ENCODE measurements at places on chromosomes 12 and 14.
A peak's percentile ranks its signal among the peaks of the same experiment; 100 is the strongest.

DNA sequence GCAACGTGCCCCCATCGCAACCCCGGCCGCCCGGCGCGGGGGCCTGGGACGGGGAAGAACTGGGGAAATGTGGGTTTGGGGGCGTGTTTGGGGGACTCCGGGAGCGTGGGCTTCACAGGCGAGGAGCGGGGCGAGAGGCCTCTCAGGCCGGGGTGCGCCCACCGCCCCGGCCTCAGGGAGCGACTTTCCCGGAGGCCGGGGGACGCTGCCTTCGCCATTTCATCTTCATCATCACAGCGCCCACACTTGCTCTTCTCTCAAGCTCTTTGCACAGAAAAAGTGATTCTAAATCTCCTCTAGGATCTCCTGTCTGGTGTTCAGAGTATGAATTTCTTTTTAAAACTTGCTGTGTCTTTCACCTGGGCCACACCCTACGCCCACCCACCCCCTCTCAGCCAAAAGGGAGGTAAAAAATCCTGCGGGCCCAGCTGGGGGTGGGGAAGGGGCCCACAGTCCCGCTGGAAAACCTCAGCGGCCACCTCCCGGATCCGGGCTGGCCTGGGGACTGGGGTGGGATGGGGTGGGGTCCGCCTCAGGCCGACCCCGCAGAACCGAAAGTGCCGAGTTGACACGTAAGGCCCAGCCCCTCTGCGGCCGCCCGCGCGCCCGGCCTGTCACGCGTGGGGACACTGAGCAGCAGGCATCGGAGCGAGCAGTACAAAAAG lies 7.4 kb downstream of the CDKN1B start:
- no peak for DNase-seq

DNA sequence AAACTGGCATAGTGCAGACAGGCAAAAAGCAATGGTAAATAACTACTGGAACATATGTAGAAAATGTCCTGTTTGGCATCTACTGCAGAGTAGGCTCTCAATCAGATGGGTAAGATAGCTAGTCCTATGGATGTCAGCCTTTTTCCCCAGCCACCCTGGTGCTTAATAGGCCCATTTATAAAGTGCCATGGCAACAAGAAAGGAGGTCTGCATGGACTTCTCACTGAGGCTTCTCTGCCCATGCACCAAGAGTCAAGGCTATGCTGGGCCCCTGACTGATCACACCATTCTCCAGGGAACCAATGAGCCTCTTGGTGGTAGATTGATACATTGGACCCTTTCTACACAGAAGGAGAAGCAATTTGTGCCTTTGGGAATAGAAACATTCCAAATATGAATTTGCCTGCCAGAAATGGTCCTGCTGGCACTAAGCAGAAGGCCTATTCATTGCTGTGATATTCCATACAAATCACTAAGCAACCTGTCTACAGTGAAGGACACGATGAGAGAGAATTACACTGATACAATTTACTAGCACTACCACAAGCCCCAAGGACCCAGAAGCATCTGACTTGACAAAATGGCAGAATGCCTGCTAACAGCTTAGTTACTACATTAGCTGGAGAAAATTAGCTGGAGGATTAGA lies 43.8 kb downstream of the RESF1 start:
- DNase-seq = no peak

DNA sequence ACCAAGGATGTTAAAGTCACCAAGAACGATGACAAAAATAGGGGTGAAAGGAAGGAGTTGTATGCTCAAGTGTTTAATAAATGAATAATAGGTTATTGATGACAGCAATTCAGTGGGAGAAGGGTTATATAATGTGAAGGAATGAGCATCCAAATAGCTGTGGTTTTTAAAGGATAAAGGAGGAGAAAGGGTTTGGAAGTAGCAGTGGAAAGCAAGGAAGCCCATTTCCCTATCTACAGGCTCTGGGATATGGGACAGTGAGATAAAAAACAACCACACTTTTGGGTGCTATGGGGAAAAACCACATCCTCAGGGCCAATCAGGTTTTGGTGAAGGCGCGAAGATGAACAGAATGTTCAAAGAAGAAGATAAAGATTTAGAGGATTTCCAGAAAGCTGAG lies 258.6 kb downstream of the ZFP36L1 start:
- DNase-seq = no peak

GRCh38 chr12:118880720-118881493 lies 100.4 kb upstream of the SRRM4 start:
- no peak for DNase-seq

DNA sequence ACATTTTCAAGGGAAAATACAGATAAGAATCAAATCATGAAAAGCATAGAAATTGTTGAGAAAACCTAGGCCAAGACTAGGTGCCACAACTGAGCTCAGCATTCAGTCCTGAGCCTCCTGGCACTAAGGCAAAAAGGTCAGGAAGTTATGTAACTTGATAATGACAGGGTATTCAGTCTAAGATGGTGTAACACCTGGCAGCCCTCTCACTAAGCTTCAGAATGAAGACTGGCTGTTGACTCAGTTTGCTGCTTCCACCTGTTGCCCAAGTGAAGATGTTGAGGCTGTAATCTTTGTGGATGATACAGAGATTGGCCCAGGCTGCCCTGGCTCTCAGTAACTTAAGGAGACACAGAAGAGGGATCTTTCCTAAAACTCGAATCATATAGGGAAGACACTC lies 19.6 kb downstream of the PROX2 start:
- no peak for DNase-seq

DNA sequence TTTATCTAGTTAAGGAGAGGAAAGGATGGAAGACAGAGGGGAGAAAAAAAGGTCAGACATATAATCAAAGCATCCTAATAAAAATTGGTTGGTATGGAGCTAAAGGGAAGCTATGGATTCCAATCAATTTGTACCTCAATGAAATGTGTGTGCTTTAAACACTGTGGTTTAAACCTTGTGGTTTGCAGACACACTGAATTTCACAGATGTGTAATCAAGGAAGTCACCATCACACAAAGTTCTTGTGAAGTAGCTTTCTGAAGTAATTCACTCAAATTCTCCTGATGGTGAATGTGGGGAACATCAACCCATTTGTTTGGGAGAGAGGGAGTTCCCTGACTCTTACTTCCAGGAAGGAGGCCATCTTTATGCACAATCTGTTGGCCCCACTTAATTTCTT lies 243.3 kb upstream of the KRR1 start:
- no peak for DNase-seq

DNA sequence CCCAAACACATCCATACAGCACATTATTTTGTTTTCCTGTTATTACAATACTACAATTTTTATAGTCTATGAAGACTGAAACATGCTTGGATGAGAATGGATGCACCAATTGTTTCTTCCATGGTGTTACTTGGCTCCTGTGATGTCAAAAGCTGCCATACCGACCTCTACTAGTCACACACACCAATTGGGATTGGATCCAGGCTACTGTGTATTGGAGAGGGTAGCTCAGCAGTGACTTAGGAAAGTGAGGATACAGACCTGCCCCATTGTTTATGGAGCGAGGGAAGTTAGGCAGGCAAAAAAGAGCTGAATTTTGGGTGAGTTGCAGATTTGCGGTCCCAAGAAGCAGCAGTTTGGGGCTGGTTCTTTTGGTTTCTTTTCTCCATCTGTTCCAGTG lies 30.8 kb upstream of the AKAP6 start:
- DNase-seq = no peak

- no peak for DNase-seq
Measured at GRCh38 chr12:48779869-48780268, 9.0 kb downstream of the ADCY6 start.

DNA sequence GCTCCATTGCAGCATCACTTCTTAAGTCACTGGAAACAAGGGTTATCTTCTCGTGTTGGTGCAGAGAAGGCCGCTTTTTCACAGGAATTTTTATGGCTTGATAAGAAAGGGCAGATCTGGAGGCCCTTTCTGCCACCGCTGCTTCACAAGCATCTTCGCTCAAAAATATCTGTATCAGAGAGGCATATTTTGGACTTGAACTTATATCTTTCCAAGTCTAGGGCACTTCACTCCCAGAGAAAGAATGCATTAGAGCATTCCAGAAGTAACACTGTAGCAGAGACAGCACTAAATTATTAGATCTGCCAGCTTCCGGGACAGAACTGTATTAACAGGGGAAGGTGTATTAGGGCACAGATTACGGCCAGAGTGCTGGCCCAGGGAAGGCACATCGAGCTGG lies 151.7 kb upstream of the AMIGO2 start:
- no peak for DNase-seq

GRCh38 chr12:39619316-39619659 lies 315 bp downstream of the ABCD2 start:
- peak; percentile 14 for DNase-seq

- DNase-seq = no peak
Measured at GRCh38 chr12:79522257-79522988, 168.3 kb downstream of the PAWR start.

- no peak for DNase-seq
Measured at GRCh38 chr14:30885840-30886740, 11.7 kb downstream of the COCH start.

GRCh38 chr12:66612090-66612775 lies 66.6 kb downstream of the GRIP1 start:
- DNase-seq = no peak

- no peak for DNase-seq
Measured at GRCh38 chr12:124126950-124127655, 154.1 kb downstream of the ZNF664 start.

GRCh38 chr12:84627593-84627992 lies 285.0 kb downstream of the SLC6A15 start:
- DNase-seq = no peak

DNA sequence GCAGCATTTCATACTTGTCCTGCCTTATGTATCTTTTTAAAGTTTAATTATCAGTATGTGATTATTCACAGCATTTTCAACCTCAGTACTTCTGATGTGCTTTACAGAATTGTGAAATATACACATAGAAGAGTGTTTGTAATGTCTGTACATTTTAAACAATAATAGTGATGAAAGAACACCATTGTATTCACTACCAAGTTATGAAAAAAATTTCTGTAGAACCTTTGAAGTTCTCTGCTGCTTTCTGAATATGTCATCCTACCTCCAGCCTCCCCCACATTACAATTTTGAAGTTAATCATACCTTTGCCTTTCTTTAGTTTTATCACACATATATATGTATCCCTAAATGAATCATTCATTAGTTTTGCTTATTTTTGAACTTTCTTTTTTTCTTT lies 24.8 kb downstream of the FRMD6 start:
- no peak for DNase-seq

GRCh38 chr12:108702595-108703320 lies 28.6 kb downstream of the CORO1C start:
- DNase-seq = no peak

DNA sequence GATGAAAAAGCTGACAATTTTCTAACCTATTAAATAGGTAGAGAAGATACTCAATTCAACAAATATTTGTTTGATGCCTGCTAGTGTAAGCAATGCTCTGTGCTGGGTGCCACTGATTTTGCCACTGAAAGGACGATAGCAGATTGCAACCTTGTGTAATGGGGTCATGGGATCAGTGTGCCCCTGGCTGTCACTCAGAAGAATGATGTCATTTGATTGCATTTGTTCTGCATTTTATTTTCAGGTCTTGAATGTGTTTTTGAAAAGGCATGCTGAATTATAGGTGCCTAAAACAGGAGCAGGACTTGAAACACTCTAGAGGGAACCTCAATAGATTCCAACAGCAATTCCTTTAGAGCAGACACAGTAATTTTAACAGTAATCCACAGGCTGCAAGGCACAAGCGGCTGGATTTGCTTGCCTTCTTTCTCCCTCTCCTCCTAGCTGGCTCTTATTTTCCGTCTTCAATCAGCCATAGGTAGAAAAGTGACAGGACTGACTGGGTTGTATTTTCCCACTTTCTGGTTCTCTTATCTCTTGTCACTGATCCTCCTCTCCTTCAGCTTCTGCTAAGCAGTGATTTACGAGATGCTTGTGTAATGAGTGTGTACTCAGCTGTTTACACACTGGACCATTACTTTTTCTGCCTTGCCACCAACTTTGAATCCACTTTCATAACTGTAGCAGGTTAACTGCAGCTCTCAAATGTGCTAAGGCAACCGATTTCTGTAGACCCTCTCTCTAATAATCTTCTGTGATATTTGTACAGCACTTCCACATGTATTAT lies 4.1 kb downstream of the PLXNC1 start:
- DNase-seq = no peak

- DNase-seq = no peak
Measured at GRCh38 chr12:70319605-70320004, 46.5 kb upstream of the KCNMB4 start.

GRCh38 chr12:30630076-30630978 lies 65.3 kb downstream of the IPO8 start:
- DNase-seq = no peak

- DNase-seq = no peak
Measured at GRCh38 chr14:64671591-64671990, 32.6 kb upstream of the PLEKHG3 start.

DNA sequence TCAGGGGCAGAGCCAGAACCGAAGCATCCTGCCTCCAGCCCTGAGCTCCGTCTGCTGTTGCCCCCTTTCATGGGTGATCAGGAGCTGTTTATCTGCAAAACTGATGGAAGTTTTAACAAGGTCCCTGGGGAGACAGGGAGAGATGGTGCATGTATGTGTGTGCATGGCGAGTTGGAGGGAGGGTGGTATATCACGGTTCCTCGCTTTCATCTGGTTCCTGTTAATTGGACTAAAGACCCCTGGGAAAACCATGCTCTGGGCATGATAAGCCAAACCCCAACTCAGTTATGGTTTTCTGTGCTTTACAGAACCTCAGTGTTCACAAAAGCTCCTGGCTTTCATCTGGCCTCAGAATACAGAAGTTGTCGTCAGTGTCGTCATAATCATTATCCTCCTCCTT lies 133.6 kb downstream of the KSR2 start:
- DNase-seq = no peak

- DNase-seq = no peak
Measured at GRCh38 chr12:89461190-89461589, 63.4 kb downstream of the GALNT4 start.

- DNase-seq = no peak
Measured at GRCh38 chr12:96244826-96245225, 50.7 kb downstream of the ELK3 start.

DNA sequence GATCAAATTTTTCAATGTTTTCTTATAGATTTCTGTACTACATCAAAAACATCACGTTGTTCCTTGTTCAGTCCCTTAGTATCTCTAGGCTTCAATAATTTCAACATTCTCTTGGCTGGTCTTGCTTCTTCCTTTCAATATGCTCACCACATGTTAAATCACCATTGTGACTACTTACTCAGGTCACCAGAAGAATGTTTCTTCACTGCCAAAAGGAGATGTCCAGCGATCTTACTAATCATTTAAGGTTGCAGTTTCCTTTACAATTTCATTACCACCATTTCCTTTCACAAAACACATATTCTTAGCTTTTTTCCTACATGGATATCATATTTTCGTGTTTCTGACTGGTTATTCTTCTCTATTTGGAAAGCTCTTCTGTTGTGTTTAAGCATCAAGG lies 363.8 kb downstream of the NAV3 start:
- DNase-seq = no peak

- DNase-seq = no peak
Measured at GRCh38 chr12:10388624-10389413, 1.0 kb downstream of the KLRK1 start.

DNA sequence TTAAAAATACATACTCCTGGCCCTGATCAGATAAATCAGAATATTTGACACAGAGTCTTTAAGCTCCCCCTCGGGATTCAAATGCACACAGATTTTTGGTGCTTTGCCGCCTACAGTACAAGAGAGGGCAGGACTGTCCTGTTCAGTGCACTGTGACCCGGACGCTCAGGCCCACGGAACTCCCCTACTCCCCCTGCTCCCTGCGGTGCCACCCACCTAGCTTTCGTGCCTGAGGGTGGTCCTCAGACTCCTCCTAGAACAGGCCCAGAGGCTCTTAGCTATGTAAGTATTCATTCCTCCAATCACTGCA lies 13.7 kb upstream of the SERPINA3 start:
- no peak for DNase-seq

GRCh38 chr14:72699852-72700257 lies 194.0 kb downstream of the DPF3 start:
- no peak for DNase-seq

All from activated naive CD4-positive, alpha-beta T cell treated with Interleukin-2 at 50 U/mL for 16 hours (primary cell).